ENCODE measurements at places on chromosomes 13 and 19. TPM values are rescaled to one million over a fixed set of nuclear protein-coding genes. Genes with fewer than 3 reads are reported as not detected.

The HSH2D gene
- total RNA-seq = 29.5 TPM

The MED29 gene
- total RNA-seq = 66.6 TPM

The JAK3 gene
- not detected for total RNA-seq

The SIGLEC12 gene
- not detected for total RNA-seq

The PSPN gene
- 1.7 TPM for total RNA-seq

The WDR87 gene
- not detected for total RNA-seq

The ANGPTL8 gene
- not detected for total RNA-seq

The RAB11B gene
- 75.1 TPM for total RNA-seq

The IRGQ gene
- total RNA-seq = 34.2 TPM

The RNF17 gene
- total RNA-seq = not detected

DNA sequence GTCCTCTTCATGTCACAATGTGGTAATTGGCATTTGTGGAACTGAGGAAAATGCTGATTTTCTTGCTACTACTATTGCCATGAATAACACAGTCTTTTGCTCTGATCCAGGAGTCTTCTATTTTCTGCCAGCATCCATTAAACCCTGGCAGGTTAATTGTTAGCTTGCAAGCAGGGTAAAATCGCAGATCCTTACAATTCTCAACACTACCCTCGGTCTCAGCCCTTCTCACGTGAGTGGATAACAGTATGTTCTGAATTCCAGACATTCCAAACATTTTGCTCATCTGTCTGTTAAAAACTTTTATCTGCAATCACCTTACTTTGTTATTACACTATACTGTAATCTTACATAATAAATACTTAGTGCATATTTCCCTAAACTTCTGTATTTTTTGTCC lies 251.3 kb upstream of the ATXN8OS start:
- DNase-seq = peak; percentile 3
- no peaks in the 10 kb centered on the region for H3K36me3 ChIP-seq
- H3K4me3 ChIP-seq = no peak overlapping the region
- no peaks in the 10 kb centered on the region for H3K27me3 ChIP-seq
- H3K27ac ChIP-seq = peak overlapping the region; percentile 11

DNA sequence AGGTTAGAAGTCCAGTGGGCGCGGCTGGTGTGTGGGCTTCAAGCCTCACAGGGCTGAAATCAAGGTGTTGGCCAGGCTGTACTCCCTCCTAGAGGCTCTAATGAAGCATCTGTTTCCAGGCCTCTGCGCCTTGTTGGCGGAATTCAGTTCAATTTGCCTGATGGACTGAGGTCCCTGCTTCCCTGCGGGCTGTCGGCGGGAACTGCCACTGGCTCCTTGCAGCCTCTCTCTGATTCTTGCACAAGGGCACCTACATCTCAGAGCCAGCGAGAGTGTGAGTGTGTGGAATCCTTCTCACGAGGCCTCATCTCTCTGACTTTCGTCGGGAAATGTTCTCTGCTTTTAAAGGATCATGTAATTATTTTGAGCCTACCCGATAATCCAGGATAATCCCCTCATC lies 128.6 kb downstream of the DLEU7 start:
- H3K27me3 ChIP-seq = no peaks in the 10 kb centered on the region
- no peak for DNase-seq
- no peaks in the 10 kb centered on the region for H3K4me1 ChIP-seq
- H3K36me3 ChIP-seq = no peaks in the 10 kb centered on the region
- H3K27ac ChIP-seq = no peak overlapping the region

DNA sequence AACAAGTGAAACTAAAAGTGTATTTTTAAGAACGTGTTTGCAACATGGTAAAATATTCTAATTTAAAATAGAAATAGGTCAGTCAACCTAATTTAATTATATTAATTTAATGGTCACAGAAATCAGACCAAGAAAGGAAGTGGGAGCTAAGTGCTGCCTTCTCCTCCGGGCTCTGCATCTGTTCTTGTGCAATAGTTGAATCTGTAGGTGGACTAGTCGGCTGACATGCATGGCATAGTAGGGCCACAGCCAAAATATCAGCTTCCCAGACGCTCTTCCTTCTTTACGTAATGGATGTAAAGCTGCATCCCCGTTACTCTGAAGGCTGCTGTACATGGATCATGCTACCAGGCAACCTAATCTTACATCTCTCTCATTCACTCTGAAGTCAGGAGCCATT lies 47.3 kb downstream of the COL4A1 start:
- H3K27me3 ChIP-seq = no peaks in the 10 kb centered on the region
- no peak overlapping the region for H3K27ac ChIP-seq
- DNase-seq = no peak
- H3K4me3 ChIP-seq = no peak overlapping the region
- H3K4me1 ChIP-seq = peaks cover 4% of the 10 kb centered on the region

- H3K27me3 ChIP-seq = no peaks in the 10 kb centered on the region
- no peak overlapping the region for H3K27ac ChIP-seq
- H3K4me3 ChIP-seq = no peak overlapping the region
- no peak for DNase-seq
- no peaks in the 10 kb centered on the region for H3K36me3 ChIP-seq
Observed at GRCh38 chr13:87669379-87669978, 1.7 kb upstream of the SLITRK5 start.

DNA sequence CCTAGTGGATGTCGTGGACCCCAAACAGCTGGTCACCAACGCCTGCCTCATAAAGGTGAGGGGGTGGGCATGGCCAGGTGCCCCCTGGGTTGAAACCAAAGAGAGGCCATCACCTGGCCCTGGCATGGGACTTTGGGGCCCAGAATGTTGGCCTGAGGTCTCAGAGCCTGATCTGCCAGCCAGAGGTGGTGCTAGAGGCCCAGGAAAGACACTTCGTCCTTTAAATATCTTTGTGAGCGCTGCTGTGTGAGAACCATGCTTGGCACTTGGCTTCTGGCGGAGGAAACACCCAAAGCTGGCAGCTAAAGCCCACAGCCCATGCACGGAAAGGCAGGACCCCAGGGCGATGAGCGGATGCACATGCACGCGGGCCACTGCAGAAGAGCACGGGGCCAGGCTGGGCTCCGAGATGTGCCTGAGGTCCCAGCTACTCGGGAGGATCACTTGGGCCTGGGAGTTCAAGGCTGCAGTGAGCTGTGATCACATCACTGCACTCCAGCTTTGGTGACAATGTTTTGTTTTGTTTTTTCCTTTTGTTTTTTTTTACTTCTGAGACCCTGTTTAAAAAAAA lies 4.3 kb upstream of the ADM5 start:
- H3K36me3 ChIP-seq = peaks cover 94% of the 10 kb centered on the region
- no peak overlapping the region for H3K4me3 ChIP-seq
- no peaks in the 10 kb centered on the region for H3K27me3 ChIP-seq

- H3K36me3 ChIP-seq = no peaks in the 10 kb centered on the region
- DNase-seq = no peak
- peak overlapping the region; percentile 23 for H3K27ac ChIP-seq
- peaks cover 11% of the 10 kb centered on the region for H3K4me1 ChIP-seq
- no peaks in the 10 kb centered on the region for H3K27me3 ChIP-seq
Observed at GRCh38 chr13:106522898-106523525, 12.4 kb downstream of the EFNB2 start.

GRCh38 chr13:30846311-30846710 lies 59.8 kb upstream of the MEDAG start:
- DNase-seq = no peak
- H3K27me3 ChIP-seq = no peaks in the 10 kb centered on the region
- H3K4me1 ChIP-seq = no peaks in the 10 kb centered on the region

GRCh38 chr19:48999481-49000325 lies 6.0 kb downstream of the RUVBL2 start:
- H3K27ac ChIP-seq = no peak overlapping the region
- DNase-seq = peak; percentile 56
- no peaks in the 10 kb centered on the region for H3K27me3 ChIP-seq
- H3K36me3 ChIP-seq = peaks cover 69% of the 10 kb centered on the region
- peaks cover 19% of the 10 kb centered on the region for H3K4me1 ChIP-seq
- no peak overlapping the region for H3K4me3 ChIP-seq

DNA sequence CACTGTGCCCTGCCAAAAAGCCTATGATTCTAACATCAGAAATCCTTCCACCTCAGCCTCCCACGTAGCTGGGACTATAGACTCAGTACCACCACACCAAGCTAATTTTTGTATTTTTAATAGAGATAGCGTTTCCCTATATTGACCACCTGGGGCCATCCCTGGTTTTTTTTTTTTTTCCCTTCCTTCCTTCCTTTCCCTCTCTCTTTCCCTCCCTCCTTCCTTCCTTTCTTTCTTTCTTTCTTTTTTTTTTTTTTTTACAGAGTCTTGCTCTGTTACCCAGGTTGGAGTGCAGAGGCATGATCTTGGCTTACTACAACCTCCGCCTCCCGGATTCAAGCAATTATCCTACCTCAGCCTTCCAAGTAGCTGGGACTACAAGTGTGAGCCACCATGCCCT lies 1.1 kb upstream of the SAE1 start:
- peaks cover 45% of the 10 kb centered on the region for H3K36me3 ChIP-seq
- no peak overlapping the region for H3K27ac ChIP-seq
- H3K4me1 ChIP-seq = peaks cover 35% of the 10 kb centered on the region

DNA sequence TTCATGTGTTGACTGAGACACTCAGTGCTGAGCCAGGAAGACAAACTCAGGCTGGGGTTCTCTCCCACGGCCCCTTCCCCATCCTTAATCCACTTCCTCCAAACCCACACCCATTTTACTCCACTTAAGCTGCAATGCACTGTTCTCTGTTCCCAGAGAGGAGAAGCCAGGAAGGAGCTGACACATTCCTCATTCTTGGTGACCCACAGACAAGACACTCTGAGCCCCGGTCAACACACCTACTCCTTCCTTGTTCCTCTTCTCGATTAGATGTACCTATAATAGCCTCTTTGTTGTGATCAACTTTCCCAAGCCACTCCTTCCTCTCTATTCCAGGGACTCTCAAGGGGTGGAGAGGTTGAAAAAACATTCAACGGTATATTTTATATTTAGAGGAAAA lies 47.1 kb downstream of the INSR start:
- peak overlapping the region; percentile 12 for H3K4me3 ChIP-seq
- H3K27me3 ChIP-seq = no peaks in the 10 kb centered on the region
- peak; percentile 13 for DNase-seq
- H3K27ac ChIP-seq = peak overlapping the region; percentile 94
- H3K4me1 ChIP-seq = no peaks in the 10 kb centered on the region

- H3K4me1 ChIP-seq = peaks cover 16% of the 10 kb centered on the region
- H3K27me3 ChIP-seq = no peaks in the 10 kb centered on the region
- peak overlapping the region; percentile 44 for H3K27ac ChIP-seq
- DNase-seq = no peak
- H3K4me3 ChIP-seq = no peak overlapping the region
Observed at GRCh38 chr13:46656786-46657185, 103.8 kb downstream of the LRCH1 start.

GRCh38 chr19:17112271-17112670 lies 36.7 kb downstream of the MYO9B start:
- no peak overlapping the region for H3K4me3 ChIP-seq
- no peak overlapping the region for H3K27ac ChIP-seq
- H3K4me1 ChIP-seq = peaks cover 10% of the 10 kb centered on the region
- H3K27me3 ChIP-seq = no peaks in the 10 kb centered on the region

GRCh38 chr13:75635828-75636435 lies at the start of gene LMO7:
Gene LMO7, plus strand, starts transcription at chr13:75636330. Its CDS starts 328 bp downstream, at chr13:75636658.
- DNase-seq = peak; percentile 38
- no peak within 1 kb of the TSS for H3K27ac ChIP-seq
- H3K4me1 ChIP-seq = no peaks in the 10 kb centered on the region
- H3K27me3 ChIP-seq = no peaks in the 10 kb centered on the region
- H3K36me3 ChIP-seq = peaks cover 5% of the 10 kb centered on the region

GRCh38 chr13:59437544-59438301 lies 726.0 kb downstream of the DIAPH3 start:
- no peaks in the 10 kb centered on the region for H3K27me3 ChIP-seq
- no peaks in the 10 kb centered on the region for H3K4me1 ChIP-seq
- H3K27ac ChIP-seq = no peak overlapping the region
- no peak overlapping the region for H3K4me3 ChIP-seq
- DNase-seq = no peak

DNA sequence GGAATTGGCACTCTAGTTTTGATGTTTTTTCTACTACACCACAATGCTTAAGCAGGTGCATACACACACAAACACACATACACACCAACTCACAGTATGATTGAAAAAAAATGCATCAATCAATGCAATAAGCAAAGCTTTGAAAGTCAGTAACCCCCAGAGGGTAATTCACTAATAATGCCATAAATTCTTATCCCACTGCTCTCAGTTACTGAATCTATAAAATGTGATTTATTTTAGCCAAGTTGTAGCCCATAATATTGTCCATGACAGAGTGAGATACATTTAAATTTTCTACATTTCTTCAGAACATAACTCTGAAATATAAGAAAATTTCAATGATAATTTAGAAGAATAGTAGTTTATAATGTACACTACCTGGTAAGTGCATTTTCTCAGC lies 87.9 kb downstream of the LIG4 start:
- no peaks in the 10 kb centered on the region for H3K27me3 ChIP-seq
- no peaks in the 10 kb centered on the region for H3K36me3 ChIP-seq
- H3K4me3 ChIP-seq = no peak overlapping the region
- no peaks in the 10 kb centered on the region for H3K4me1 ChIP-seq
- H3K27ac ChIP-seq = no peak overlapping the region

GRCh38 chr13:113646376-113646775 lies 11.6 kb downstream of the ATP4B start:
- no peaks in the 10 kb centered on the region for H3K27me3 ChIP-seq
- no peak overlapping the region for H3K4me3 ChIP-seq
- H3K27ac ChIP-seq = no peak overlapping the region
- DNase-seq = no peak

DNA sequence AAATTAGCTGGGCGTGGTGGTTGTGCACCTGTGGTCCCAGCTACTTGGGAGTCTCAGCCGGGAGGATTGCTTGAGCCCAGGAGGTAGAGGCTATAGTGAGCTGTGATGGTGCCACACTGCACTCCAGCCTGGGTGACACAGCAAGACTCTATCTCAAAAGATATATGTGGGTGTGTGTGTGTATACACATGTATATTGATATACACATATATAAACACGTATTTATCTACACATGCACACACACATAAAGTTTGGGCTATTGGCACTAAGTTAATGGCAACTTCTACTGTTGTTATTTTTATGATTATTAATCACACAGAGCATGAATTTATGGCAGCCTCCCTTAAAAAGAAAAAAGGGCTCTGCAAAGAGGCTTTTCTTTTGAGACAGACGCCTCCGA lies 27.1 kb upstream of the ABCC4 start:
- H3K4me3 ChIP-seq = no peak overlapping the region
- H3K27me3 ChIP-seq = no peaks in the 10 kb centered on the region
